Hippocampal formation (tissue), 2 donors: ENCODE measurements at places on chromosomes 6 and 20.

DNA sequence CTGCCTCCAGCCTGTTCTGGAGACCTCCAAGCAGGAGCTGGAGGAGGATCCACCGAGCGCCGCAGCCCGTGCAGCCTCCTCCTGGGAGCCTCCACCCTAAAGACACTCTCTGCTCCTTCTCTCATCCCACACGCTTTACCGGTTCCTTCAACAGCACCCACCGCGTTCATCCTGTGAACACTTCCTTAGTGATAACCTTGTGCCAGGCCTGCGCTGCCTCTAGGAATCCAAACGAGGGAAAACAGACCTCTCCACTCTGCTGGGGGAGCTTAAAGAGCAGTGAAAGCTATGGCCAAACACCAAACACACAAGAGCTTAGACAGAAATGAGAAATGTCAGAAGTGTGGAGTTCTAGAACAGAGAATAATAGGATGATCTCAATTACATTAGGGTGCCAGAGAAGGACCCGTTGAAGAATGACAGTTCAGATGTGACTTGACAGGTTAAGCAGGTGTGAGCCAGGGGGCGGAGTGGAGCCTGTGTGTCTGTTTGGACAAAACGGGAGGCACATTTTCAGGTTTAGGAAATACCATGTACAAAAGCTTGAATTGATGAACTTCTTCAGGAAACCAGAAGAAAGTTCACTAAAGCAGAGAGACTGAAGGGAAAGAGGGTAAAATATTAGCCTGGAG, 28.5 kb upstream of the HLA-DRB5 start:
- no peak for DNase-seq

DNA sequence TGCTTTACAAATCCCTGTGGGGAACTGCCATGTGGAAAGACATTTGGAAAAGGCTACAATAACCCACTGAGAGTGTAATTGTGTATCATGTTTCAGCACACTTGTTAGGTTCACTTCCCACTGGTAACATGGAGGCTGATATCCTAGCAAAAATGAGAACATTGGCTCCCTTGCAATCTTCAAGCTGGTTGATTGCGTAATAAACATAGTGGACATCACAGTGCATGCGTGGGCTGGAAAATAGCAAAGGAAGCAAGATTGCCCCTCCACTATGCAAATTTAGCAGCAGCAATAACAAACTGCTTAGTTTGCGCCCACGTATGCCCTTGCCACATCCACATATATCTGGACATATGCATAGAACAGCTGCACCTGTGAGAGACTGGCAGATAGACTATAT, 410.2 kb downstream of the MEI4 start:
- DNase-seq, result no peak

DNA sequence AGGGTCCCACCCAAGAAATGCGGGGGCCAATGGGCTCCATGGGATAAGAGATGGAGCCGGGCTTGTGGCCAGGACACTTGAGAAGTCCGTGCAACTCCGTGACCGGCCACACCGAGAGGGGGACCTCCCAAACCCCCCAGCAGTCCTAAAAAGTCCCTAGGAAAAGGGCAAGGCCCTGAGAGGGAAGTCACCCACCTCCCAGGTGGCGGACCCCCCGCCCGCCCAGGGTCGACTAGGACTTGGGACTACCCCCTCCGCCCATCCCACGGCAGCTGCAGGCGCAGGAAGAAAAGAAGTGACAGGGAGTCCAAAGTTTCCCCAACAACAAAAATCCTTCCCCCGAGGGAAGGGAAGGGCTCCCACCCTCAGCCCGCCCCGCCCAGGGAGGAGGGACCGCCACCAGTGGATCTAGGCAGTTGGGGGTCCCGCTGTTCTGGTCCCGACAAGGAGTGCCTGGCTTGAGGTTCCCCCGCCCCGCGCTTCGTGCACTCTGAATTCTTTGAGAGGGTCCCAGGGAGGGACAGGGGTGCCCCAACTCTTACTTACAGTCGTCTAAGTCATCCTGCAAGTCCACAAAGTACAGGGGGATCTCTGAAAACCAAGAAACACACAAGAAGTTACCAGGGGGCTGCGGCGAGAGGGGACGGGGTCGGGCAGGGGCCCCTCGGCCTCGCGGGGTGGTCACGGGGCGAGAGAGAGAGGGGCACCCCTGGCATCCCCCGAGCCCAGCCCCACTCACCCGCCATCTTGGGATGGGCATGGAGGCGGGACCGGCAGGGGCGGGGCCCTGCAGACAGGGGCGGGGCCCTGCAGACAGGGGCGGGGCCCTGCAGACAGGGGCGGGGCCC, 611 bp upstream of the RAB22A start:
- DNase-seq, result peak; percentile 29

- no peak for DNase-seq
Observed at GRCh38 chr20:1775117-1775516, 117.5 kb upstream of the SIRPG start.

DNA sequence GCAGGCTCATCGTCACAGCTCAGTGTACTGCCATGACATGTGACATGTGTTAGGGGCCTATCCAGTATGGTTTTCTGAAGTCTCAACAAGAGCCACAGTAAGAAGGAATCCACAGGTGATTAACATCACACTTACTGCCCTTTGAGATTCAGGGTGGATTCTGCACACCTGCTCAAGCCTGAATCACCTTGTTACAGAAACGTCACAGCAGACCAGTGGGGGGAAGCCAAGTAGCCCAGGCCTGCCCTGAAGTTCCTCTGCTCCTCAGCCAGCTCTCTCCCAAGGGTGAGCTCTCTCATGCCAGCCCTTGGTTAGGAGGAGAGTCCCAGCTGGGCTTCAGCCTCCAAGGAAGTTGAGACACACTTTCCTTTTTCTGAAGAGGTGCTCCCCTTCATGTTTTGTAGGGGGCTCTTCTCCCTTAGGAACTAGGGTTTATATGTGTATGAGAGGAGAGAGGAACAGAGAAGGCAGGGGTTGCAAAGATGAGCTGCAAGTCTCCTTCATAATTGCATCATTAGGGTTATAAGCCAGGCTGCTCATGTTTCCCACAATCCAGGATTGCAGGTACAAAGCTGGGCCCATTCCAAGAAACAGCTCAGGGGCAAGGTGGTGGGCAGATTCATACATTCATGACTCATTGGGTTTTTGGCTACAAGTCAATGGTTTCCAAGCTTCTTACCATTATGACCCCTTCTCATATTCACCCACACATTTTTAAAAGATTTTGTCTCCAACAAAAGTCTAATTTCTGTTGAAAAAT, 11.6 kb downstream of the GSS start:
- no peak for DNase-seq

DNA sequence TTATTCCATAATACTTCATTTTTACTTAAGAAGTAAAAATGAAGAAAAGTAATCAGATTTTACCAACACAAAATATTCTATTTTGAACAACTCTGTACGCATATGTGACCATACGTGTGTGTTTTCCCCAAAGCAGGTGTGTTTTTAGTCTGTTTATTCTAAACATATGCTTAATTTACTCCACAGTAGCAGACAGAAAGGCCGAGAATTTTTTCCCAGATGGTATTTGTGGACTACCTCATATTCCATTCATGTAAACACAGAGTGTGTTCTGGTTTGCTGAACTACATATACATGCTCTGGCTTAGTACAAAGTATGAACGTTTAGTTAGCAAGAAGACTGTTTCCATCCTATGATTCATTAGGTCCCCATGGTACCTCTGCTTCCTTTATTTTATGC, 233.3 kb upstream of the RUNX2 start:
- no peak for DNase-seq

DNA sequence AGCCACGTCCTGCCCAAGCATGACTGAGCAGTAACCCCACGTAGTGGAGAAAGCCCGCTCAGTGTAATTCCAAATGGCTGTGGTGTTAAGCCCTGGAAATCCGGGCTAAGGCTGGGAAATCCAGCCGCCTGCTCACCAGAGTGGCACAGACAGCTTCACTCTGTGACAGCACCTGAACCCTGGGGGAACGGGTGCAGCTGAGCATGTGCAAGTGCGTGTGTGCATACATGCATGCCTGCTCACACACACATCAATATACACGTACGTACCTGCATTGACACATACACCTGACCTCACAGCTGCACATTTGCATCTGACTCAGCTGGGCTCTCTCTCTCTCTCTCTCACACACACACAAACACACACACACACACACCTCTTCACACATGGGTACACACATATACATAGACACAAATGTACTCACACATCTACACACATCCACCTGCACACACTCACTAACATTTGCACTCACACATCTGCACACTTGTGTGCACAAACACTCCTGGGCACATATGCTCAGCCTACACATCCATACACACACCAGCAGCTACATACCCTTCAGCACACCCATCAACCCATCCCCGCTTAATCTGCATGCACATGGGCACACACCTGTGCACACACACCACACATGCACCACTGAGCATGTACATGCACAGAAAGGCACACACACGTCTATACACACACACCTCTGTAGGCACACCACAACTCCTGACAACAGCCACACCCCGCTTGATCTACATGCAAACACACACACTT, 114.1 kb downstream of the GRM4 start:
- no peak for DNase-seq

DNA sequence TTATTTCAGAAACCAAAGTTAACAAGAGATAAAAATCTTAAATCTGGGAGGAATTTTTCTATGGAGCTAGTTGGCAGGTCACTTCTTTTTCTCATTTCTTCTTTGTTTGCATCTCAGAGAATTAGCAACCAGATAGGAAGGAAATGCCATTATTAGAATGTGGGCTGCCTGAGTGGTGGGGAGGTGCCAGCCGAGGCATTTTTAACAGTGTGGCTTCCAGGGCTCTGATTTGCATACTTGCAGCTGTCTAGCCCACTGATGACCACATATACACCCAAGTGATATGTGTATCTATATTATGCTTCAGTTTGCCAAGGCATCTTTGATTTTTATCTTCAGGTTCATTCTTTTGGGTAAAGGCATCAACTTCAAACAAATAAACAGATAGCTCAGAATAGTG, 206.7 kb downstream of the CLIC5 start:
- DNase-seq, result no peak

GRCh38 chr6:112321941-112322424, 25.1 kb upstream of the RFPL4B start:
- no peak for DNase-seq

GRCh38 chr20:46221256-46221833, 87.0 kb downstream of the CDH22 start:
- no peak for DNase-seq

DNA sequence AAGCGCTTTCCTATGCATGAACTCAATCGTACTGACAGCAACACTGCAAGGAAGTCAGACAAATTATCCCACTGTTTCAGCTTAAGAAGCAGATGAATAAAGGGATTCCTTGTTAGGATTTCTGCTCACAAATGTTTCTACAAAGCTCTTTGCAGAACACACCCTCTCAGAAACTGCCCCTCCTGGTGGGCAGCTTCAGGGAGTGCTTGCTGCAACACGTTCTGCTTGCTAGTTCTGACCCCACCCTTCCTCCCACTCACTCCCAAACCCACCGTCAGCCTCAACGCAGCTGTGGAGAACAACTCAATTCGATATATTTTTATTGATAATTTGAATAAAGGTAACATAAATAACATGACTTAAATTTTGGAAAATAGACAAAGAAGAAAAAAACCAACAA, 250.8 kb upstream of the PRDM1 start:
- no peak for DNase-seq

DNA sequence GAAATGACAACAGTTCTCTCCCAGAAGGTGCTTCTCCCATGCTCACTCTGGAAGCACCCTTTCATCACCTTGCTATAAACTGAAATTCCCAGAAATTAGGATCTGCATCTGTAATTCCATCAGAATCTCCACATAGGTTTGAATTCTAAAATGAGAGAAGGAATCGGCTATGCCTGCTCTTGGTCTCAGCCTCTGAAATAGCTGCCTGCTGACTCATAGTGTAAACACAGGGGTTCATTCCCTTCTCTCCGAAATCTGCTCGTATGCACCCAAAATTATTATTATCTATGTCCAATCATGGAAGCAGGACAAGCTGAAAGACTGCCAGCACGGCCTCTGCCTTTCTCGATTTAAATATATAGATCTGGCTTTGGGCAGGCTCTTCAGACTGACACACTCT, 74.6 kb upstream of the TAB2 start:
- no peak for DNase-seq

DNA sequence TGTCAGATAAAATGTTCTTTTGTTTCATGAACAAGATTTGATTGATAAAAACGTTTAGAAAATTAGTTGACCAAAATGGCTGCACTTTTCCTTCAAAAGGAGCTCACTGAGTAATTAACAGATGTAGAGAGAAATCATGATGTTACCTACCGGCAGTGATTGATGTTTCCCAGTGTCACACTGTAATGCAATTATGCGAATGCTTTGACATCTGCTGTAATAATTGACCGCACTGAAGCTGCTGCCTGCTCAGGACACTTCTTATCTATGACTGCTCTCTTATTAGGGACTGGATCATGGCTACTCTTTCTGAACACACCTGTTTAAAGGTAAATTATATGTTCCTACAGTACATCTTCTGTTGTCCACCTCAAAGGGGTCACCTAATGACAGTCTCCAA, 94.6 kb downstream of the GPR63 start:
- no peak for DNase-seq

DNA sequence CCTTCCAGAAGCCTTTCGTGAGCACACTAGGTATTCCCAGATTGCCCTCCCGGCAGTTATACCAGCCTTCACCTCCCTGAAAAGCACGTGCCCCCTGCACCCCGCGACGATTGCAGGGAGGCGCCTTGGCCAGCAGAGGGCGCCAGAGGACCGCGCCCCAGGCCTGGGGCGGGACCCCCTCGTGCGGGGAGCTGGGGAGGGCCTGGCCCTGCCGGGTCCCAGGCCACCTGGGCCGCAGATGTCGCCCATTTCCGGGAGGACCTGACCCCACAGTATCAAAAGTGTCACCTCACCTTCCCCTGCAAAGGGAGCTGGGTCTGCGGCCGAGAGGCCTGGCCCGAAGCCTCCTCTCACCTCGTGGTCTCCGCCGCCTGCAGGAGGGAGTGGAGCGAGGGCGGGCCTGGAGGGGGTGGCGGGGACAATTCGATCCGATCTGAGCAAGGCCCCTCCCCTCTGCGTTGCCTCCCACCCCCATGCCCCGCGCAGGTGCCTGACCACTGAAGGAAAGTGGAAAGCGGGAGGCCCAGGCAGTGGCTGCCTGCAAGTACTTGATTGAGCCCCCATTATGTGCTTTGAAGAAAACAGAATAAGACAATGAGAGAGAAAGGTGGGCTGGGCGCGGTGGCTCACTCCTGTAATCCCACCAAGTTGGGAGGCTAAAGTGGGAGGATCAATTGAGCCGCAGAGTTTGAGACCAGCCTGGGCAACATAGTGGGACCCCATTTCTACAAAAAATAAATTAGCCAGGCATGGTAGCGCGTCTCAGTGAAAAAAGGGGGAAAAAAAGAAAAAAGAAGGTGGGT, 3.5 kb upstream of the SNAI1 start:
- peak; percentile 44 for DNase-seq
